ENCODE measurements at places on chromosomes 3 and 15.
A peak's percentile ranks its signal among the peaks of the same experiment; 100 is the strongest.

DNA sequence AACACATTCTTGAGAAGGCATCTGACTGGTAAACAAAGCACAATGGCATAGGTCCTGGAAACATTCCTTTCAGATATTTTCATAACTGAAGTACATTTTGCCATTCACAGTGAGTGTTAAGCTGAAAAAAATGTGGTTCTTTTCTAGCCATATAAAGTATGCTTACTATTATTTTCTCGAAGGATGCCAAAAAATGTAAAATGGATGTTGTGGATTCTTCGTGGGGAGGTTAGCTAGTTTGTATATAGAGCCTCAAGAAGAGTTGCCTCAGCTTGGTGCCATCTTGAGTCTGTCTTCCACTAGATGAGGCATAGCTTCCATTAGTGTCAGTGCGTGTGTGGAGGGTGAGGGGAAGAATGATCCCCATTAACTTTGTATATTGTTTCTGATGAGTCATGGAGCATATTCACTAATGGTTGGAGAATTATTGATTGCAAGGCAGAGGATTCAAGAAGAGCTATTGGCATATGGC is 4.1 kb downstream of the MBNL1 start:
- no peak for DNase-seq

DNA sequence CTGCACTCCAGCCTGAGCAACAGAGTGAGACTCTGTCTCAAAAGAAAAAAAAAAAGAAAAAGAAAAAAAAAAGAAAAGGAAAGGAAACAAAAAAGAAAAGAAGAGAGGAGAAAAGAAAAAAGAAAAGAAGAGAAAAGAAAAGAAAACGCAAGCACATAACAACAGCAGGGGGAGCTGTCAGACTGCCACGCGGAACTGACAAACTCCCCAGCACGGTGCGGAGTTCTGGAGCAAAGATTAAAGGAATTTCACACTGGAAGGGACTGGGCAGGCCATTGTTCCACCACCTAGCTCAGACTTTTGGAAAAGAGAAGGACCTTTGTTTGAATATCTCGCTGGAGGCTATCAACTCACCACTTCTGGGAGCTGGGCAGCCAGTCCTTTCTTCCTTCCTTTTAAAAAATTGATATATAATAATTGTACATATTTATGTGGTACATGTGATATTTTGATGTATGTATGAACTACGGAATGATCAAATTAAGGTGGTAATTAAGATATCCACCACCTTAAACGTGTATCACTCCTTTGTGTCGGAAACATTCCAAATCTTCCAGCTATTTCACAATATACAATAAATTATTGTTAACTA is 40.5 kb downstream of the DPPA2 start:
- DNase-seq = no peak

DNA sequence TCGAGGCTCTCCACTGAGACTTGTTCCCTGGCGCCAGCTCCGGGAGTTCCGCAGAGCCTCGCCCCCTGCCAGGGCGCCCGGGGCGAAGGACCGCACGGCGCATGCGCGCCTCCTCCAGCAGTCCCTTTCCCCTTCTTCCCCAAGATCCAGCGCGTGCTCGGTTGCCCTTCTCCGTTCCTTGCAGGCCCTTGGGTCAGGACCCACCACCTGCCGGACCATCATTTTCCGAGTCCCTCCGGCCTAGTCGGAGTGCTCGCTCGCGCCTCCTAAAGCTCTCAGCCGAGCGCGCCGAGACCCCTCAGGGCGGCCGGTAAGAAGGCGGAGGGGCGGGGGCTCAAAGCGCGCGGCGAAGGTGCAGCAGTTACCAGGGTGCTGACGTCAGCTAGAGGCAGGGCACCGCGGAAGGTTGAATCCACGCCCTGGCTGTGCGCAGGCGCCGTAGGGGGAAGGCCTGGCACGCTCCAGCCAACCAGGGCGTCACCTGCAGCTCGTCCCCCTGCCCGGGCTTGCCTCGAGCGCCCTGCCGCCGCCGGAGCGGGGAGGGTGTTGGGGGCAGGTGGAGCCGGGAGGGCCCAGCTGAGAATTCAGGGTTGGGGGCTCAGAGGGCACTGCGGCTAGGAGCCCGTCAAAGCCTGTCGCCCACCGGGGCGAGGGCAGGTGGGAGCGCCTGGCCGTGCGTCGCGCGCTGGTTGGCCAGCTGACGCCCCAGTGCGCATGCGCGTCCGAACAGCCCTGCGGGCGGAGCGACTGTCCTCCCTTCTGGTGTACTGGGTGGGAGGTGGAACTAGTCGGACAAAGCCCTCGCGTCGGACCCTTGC is at the start of gene TCAIM:
Gene TCAIM, plus strand, starts transcription at position 757 of the 818 bp plus-strand sequence. CDS start 16,017 bp downstream, outside the sequence.
- peak; percentile 88 for DNase-seq

GRCh38 chr3:50226888-50227389 is 9.1 kb upstream of the GNAI2 start:
- no peak for DNase-seq

DNA sequence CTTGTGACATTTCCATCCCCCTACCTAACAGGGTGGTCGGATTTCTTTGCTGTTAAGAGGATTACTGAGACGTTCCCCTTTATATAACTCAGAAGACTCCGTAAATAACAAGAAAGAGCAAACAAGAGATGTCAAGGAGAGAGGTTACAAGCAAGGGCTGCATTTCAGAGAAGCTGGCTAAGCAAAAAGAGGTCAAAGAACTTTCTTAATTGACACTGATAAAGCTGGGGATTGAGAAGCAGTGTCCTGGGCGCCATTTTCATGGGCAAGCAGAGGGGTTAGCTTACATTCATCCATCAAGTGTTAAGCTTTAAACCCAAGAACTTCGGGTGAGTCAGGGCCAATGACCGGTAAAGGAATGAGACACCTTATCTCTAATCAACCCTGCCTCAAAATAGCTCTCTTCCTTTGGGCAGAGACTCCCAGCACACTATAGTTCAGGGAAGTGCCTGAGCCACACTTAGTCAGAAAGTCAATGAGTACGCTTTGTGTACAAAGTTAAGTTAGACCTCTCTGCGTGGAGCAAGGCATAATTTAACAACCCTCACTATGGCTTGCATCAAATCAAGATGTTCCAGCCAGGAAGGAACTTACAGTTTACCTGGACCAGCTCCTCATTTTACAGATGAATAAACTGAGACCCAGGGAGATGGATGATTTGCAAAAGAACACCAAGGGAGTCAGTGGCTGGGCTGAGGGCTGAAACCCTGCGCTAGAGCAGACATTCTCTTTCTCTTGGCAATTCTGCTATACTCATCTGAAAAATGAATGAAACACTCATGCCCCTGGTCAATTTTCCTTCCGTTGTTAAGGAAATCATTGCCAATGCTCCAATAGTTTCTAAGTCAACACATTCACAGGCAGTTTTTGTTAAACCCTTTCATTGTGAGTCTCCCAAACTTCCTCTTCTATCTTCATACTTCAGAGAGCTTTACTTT is 44.6 kb downstream of the CCNL1 start:
- no peak for DNase-seq

DNA sequence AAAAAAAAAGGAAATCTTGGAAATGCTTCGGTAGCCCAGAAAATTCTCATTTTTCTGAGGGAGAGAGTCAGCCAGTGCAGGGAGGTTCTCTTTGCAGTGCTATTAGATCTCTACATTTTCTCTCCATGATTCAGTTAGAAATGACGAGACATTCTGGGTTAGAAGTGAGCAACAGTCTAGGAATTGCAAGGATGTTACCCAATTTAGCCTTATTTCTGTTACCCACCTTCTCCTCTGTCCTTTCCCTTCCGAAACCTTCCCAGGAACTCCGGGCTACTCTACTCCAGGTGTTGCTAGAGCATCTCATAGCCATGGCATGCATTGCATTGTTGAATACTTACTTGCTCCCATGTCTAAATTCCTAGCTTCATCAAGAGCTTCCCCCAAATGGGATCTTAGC is 106.8 kb downstream of the EDEM1 start:
- no peak for DNase-seq

DNA sequence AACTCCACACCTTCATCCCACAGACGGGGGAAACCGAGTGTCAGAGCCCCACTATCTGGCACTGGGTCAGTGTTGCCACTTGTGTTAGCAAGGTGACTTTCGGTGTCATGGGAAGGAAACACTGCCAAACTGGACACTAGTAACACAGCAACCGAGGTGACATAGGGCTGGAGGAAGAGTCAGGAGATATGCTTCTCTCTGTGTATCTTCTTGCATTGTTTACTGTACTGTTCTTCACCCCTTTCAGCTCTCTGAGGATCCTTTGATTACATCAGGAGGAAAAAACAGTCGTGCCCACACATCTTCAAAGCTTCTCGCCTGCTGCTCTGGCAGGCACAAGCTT is 109.4 kb upstream of the RAD18 start:
- DNase-seq = no peak

DNA sequence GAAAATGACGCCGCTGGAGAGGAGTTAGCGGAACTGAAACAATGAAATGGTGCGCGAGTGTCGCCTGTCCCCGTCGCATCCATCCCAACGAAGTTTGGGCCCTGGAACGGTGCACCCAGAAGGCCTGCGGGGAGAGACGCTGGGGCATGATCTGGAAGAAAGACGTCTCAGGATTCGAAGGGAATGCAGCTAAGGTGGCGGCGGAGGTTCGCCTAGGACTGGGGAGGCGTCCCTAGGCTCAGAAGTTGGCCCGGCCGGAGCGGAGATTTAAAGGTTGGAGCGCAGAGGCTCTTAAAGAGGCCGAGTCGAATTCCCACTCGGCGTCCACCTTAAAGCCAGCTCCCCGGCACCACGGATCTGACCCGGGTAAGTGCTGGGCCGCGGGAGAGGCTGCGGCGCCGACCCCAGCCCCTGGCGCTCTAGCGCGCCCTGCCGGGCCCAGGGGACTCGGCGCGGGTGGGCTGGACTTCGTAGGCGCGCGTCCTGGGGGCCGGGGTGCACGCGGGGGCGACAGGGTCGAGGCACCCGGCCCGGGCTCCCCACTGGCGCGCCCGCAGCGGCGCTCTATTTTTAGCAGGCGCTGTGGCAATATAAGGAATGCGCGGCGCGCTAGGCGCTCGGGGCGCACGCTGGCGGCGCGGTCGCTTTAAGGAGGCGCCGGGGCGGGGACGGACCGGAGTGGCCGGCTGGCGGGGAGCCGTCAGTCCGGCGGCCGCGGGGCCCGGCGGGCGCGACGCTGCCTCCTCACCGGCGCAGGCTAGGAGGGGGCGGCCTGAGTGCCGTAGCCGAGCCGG is at the start of gene MRAS:
Gene MRAS, plus strand, starts transcription at position 620 of the 794 bp plus-strand sequence. CDS start 24,305 bp downstream, outside the sequence.
- DNase-seq = no peak

DNA sequence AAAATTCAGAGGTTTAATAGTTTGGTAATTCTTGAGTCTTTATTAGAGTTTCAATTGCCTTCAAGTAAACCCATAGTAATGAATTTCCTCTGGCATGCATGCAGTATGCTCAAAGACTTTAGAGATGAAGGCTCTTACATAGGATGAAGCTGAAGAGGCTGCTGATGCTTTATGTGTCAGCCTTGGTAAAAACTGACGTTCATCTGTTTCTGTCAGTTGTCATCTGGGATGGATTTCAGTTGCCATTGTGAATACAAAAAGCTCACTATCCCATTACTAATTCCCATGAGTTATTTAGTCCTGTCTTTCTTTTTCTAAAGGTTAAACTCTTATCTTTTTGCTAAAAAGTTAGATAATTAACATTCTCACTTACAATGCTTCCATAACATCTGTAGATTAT is 136.9 kb upstream of the GBE1 start:
- no peak for DNase-seq

- no peak for DNase-seq
Measured at GRCh38 chr15:44713006-44713966, 2.0 kb downstream of the B2M start.

- no peak for DNase-seq
Measured at GRCh38 chr15:58981808-58982475, 5.5 kb upstream of the RNF111 start.

DNA sequence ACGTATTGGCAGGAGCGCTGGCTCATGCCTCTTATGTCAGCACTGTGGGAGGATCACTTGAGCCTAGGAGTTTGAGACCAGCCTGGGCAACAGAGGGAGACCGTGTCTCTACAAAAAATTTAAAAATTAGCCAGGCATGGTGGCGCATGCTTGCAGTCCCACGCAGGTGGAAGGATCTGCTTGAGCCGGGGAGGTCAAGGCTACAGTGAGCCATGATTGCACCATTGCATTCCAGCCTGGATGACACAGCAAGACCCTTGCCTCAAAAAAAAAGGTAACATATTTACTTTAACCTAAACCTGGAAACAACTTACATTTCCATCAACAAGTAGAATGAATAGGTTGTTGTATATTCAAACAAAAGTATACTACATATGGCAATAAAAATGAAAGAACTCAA is 78.1 kb downstream of the HERC2 start:
- no peak for DNase-seq

DNA sequence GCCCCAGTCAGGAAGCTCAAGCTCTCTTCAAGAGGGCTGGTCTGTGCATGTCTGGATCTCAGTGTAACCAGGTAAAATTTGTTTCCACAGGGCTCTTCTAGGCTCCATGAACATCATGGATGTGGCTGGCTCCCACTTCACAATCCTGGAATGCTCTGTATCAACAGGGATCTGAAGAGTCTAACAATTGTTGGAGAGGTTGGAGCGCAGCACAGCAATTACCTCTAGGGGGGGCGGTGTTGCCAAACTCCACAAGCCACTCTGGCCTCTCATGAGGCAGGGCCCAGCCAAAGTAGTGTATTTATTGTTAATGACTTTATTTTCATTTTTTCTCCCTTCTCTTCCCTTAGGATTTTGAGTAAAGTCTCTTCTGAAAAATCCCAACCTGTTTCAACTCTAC is 6.1 kb upstream of the EIF2B5 start:
- DNase-seq = no peak

GRCh38 chr15:96331945-96332636 is 1.6 kb downstream of the NR2F2 start:
- DNase-seq = no peak

GRCh38 chr3:4827767-4828166 is 151.5 kb upstream of the BHLHE40 start:
- DNase-seq = no peak

DNA sequence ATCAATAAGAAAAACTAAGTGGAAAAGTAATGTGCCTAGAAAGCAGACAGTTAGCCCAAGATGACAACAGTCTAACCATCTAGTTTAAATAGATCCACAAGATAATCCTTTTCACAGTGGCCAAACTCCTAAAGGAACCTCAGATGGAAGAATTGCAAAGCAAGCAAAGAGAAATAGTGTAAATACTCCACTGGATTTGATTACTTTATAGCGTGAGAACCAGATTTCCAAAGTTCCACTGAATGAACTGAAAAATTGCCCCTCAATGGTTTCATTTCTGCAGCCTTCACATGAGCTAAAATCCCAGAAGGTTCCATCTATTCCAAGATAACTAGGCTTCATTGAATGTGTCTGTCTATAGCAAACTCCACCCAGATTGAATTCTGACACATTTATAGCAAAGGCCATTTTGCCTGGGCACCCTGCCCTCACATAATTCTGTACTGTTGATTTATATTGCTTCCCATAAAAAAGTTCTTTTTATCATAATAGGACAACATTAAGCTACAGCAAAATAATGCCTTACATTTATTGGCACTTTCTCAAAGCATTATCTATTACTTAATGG is 129.7 kb upstream of the THBS1 start:
- no peak for DNase-seq
